ENCODE measurements at places on chromosomes 3 and 15. TPM values are rescaled to one million over a fixed set of nuclear protein-coding genes. Genes with fewer than 3 reads are reported as not detected.

Gene TGM4
- not detected for total RNA-seq

Gene RGMA
- total RNA-seq = 5.7 TPM

Gene FOXL2NB
- not detected for total RNA-seq

Gene RASL12
- total RNA-seq = 15.1 TPM

Gene PLA2G4B
- total RNA-seq = 1.6 TPM

Gene TCF12
- 136 TPM for total RNA-seq

Gene EPB42
- total RNA-seq = 13.6 TPM

Gene LRTM1
- total RNA-seq = 106 TPM

Gene ZPLD1
- total RNA-seq = not detected

Data from skeletal muscle tissue (tissue), 5 donors.